ENCODE measurements at places on chromosomes 2 and 18.
A peak's percentile ranks its signal among the peaks of the same experiment; 100 is the strongest.

GRCh38 chr18:75211002-75211621 is 515 bp downstream of the TSHZ1 start:
- DNase-seq = peak; percentile 39

- no peak for DNase-seq
These were observed 41.1 kb upstream of the FAHD2A start for GRCh38 chr2:95361216-95361980.

GRCh38 chr2:21501376-21502027 is 377.7 kb downstream of the TDRD15 start:
- no peak for DNase-seq

DNA sequence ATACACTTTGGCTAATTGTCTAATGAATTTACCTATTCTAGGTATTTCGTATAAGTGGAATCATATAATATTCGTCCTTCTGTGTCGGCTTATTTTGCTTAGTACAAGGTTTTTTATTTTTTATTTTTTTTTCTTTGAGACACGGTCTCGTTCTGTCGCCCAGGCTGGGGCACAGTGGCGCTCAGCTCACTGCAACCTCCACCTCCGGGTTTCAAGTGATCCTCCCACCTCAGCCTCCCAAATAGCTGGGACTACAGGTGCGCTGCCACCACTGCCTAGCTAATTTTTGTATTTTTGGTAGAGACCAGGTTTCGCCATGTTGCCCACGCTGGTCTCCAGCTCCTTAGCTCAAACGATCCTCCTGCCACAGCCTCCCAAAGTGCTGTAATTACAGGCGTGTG is 38.2 kb downstream of the PCBP1 start:
- no peak for DNase-seq

GRCh38 chr2:19178175-19178574 is 180.2 kb downstream of the OSR1 start:
- DNase-seq = no peak

Data from endothelial cell (in vitro differentiated cells).